ENCODE measurements at places on chromosomes 5 and 9. TPM values are rescaled to one million over a fixed set of nuclear protein-coding genes. Genes with fewer than 3 reads are reported as not detected.
A peak's percentile ranks its signal among the peaks of the same experiment; 100 is the strongest.

DNA sequence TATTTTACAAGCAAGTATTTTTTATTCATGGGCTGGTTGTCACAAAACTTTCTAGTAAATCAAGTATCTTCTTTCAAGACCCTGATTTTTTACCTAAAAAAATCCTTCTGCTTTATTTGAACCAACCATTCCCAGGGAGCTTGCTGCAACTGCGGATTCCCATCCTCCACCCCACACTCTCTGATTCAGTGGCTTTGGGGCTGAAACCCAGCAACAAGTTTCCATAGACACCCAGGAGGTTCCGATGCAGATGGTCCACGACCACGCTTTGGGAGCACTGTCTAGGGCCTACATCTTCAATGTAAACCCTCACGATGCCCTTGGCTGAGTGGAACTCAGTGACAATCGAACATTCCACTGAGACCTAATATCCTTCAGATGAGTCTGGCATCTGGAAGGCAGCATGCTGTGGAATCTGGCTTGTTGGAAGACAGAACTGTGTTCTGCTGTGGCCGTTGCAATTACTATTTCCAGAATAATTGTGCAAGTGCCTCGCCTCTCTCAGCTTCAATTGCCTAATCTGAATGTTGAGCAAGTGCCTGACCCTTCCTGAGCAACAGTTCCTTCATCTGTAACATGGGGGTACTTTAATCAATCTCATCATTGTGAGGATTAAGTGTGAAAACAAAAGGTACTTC is 105.1 kb downstream of the INSYN2B start:
- H3K27ac ChIP-seq = no peak overlapping the region
- peaks cover 33% of the 10 kb centered on the region for H3K27me3 ChIP-seq
- no peak overlapping the region for H3K4me3 ChIP-seq
- peaks cover 4% of the 10 kb centered on the region for H3K36me3 ChIP-seq
- H3K4me1 ChIP-seq = peaks cover 13% of the 10 kb centered on the region

- H3K27ac ChIP-seq = no peak overlapping the region
- peaks cover 4% of the 10 kb centered on the region for H3K4me1 ChIP-seq
- H3K27me3 ChIP-seq = peaks cover 55% of the 10 kb centered on the region
- no peak for DNase-seq
Observed at GRCh38 chr9:136189394-136190236, 15.3 kb downstream of the LHX3 start.

- H3K27ac ChIP-seq = no peak overlapping the region
- H3K36me3 ChIP-seq = no peaks in the 10 kb centered on the region
- no peak for DNase-seq
- no peaks in the 10 kb centered on the region for H3K4me1 ChIP-seq
Observed at GRCh38 chr9:83477571-83477970, 60.6 kb downstream of the FRMD3 start.

DNA sequence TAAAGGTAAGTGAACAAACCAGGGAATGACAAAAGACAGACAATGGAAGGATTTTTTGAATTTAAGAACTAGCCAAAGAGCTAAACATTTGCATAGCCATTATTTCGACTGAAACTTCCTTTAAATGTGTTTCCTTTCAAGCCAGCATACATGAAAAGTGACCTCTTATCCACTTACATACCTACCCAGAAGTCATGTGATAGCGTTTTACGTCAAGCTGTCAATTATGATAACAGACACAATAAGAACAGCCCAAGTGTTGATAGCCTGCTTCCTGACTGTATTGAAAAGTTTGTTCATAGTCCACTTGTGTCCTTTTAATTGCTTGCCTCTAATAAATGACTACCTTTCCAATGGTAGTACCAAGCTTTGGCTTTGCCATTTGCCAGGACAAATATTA is 206.0 kb downstream of the NFIB start:
- DNase-seq = no peak
- no peak overlapping the region for H3K4me3 ChIP-seq
- peaks cover 33% of the 10 kb centered on the region for H3K4me1 ChIP-seq

- H3K36me3 ChIP-seq = no peaks in the 10 kb centered on the region
- peaks cover 23% of the 10 kb centered on the region for H3K4me1 ChIP-seq
- peaks cover 46% of the 10 kb centered on the region for H3K27me3 ChIP-seq
- peak overlapping the region; percentile 26 for H3K27ac ChIP-seq
Observed at GRCh38 chr9:131017067-131017466, 8.1 kb downstream of the LAMC3 start.

- no peak overlapping the region for H3K4me3 ChIP-seq
- H3K27ac ChIP-seq = no peak overlapping the region
- peaks cover 19% of the 10 kb centered on the region for H3K27me3 ChIP-seq
- H3K36me3 ChIP-seq = no peaks in the 10 kb centered on the region
- no peak for DNase-seq
Observed at GRCh38 chr5:170477906-170478305, 25.9 kb upstream of the KCNIP1 start.

GRCh38 chr9:37395229-37395628 is 27.3 kb upstream of the GRHPR start:
- no peak overlapping the region for H3K4me3 ChIP-seq
- H3K4me1 ChIP-seq = no peaks in the 10 kb centered on the region
- H3K36me3 ChIP-seq = no peaks in the 10 kb centered on the region
- H3K27ac ChIP-seq = no peak overlapping the region
- H3K27me3 ChIP-seq = no peaks in the 10 kb centered on the region

GRCh38 chr5:97193355-97193688 is 10.3 kb upstream of the RIOK2 start:
- H3K4me1 ChIP-seq = peaks cover 15% of the 10 kb centered on the region
- no peak for DNase-seq
- H3K4me3 ChIP-seq = peak overlapping the region; percentile 16
- H3K27me3 ChIP-seq = no peaks in the 10 kb centered on the region
- H3K27ac ChIP-seq = peak overlapping the region; percentile 63

DNA sequence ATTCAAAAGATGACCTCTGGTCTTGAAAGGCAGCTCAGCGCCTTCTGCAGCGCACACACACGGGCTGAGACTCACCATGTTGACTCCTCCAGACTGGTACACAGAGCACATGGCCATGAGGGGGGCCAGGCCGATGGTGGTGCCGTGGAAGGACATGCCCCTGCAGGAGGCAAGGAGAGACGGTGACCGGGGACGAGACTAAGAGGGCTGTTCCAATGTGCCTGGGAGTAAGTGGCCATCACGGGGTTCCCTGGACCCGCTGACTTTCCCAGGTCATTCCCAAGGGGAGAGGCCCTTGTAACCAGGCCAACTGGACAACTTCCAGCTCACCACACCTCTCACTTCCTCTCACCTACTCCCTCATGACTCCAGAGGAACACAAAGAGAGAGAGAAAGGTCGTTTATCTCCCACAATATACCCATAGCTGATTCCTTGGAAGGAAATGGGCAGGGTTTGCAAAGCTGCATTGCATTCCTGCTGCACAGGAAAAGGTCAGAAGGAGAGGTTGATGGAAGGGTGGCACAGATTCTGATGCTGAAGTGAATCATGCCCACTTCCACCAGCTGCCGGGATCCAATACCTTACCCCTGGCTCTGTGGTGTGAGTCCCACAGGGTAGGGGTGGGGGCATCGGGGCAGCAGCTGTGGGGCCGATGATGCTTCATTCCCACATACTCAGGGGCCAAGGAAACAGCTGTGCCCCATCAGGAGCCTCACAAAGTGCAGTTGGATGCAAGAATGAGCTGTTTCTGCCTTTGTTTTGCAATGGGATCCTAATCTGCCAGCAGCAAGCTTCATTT is 47.2 kb downstream of the NIPAL4 start:
- peaks cover 13% of the 10 kb centered on the region for H3K36me3 ChIP-seq
- H3K4me1 ChIP-seq = peaks cover 13% of the 10 kb centered on the region
- DNase-seq = no peak
- H3K27ac ChIP-seq = no peak overlapping the region
- no peaks in the 10 kb centered on the region for H3K27me3 ChIP-seq

DNA sequence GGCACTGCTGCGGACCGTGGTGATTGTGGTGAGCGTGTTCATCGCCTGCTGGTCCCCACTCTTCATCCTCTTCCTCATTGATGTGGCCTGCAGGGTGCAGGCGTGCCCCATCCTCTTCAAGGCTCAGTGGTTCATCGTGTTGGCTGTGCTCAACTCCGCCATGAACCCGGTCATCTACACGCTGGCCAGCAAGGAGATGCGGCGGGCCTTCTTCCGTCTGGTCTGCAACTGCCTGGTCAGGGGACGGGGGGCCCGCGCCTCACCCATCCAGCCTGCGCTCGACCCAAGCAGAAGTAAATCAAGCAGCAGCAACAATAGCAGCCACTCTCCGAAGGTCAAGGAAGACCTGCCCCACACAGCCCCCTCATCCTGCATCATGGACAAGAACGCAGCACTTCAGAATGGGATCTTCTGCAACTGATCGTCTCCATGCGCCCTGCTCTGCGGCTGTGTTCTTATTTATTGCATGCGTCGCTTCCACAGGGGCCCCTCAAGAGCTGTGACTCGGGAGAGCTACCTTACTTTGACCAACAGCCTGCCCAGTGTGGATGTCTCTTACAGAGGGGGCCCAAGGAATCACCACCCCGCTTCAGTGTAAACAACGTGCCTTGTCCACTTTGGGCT is 10.8 kb downstream of the S1PR3 start:
- H3K4me3 ChIP-seq = no peak overlapping the region
- H3K36me3 ChIP-seq = peaks cover 23% of the 10 kb centered on the region
- DNase-seq = peak; percentile 63
- H3K27ac ChIP-seq = no peak overlapping the region
- H3K4me1 ChIP-seq = peaks cover 30% of the 10 kb centered on the region
- H3K27me3 ChIP-seq = peaks cover 8% of the 10 kb centered on the region

GRCh38 chr9:126411225-126411947 is 84.8 kb downstream of the MVB12B start:
- peaks cover 12% of the 10 kb centered on the region for H3K4me1 ChIP-seq
- no peaks in the 10 kb centered on the region for H3K27me3 ChIP-seq
- no peak for DNase-seq
- H3K36me3 ChIP-seq = peaks cover 13% of the 10 kb centered on the region
- H3K4me3 ChIP-seq = no peak overlapping the region
- H3K27ac ChIP-seq = no peak overlapping the region

- H3K4me3 ChIP-seq = peak overlapping the region; percentile 55
- H3K36me3 ChIP-seq = no peaks in the 10 kb centered on the region
- peaks cover 16% of the 10 kb centered on the region for H3K4me1 ChIP-seq
- DNase-seq = peak; percentile 80
Observed at GRCh38 chr9:84261070-84261746, 79.3 kb downstream of the SLC28A3 start.

- H3K36me3 ChIP-seq = no peaks in the 10 kb centered on the region
- H3K4me1 ChIP-seq = no peaks in the 10 kb centered on the region
- H3K27me3 ChIP-seq = no peaks in the 10 kb centered on the region
- H3K27ac ChIP-seq = no peak overlapping the region
- no peak overlapping the region for H3K4me3 ChIP-seq
Observed at GRCh38 chr9:115717711-115718173, 435.8 kb upstream of the PAPPA start.

GRCh38 chr5:107470295-107470582 is 200.5 kb downstream of the EFNA5 start:
- no peak overlapping the region for H3K4me3 ChIP-seq
- no peaks in the 10 kb centered on the region for H3K27me3 ChIP-seq
- H3K36me3 ChIP-seq = no peaks in the 10 kb centered on the region
- peak overlapping the region; percentile 87 for H3K27ac ChIP-seq
- no peak for DNase-seq

GRCh38 chr9:123682746-123683145 is 247.2 kb downstream of the DENND1A start:
- H3K4me1 ChIP-seq = peaks cover 43% of the 10 kb centered on the region
- DNase-seq = no peak
- H3K36me3 ChIP-seq = peaks cover 19% of the 10 kb centered on the region
- H3K27ac ChIP-seq = no peak overlapping the region
- H3K27me3 ChIP-seq = peaks cover 72% of the 10 kb centered on the region

DNA sequence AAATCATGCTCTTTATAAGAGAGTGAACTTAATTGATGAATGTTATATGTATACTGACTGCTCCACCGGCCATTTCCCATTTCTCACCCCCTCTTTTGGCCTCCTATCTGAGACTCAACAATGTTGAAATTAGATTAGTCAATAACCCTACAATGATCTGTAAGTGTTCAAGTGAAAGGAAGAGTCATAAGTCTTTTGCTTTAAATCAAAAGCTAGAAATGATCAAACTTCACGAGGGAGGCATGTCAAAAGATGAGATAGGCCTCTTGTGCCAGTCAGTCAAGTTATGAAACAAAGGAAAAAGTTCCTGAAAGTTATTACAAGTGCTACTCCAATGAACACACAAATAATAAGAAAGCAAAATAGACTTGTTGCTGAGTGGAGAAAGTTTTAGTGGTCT is 83.1 kb downstream of the NLN start:
- no peaks in the 10 kb centered on the region for H3K27me3 ChIP-seq
- no peaks in the 10 kb centered on the region for H3K4me1 ChIP-seq
- DNase-seq = no peak
- H3K36me3 ChIP-seq = peaks cover 39% of the 10 kb centered on the region
- H3K4me3 ChIP-seq = no peak overlapping the region
- no peak overlapping the region for H3K27ac ChIP-seq

DNA sequence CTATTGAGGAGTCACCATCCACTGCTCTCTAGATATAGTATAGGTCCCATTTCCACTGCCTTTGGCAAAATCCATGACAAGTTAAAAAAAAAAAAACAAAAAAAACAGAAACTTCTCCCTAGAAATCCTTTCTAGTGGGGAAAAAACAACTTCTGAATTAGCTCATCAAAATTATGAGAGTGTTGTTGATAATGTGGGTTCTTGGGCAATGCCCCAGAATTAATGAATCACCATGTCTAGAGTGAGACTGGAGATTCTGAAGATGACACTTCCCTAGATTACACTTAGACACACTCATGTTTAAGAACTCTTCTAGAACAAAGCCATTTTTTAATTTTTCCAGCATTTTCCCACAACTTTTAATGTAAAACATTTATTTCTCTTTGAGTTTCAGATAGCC is 728.0 kb upstream of the C9orf72 start:
- no peak for DNase-seq
- H3K36me3 ChIP-seq = no peaks in the 10 kb centered on the region
- H3K27ac ChIP-seq = no peak overlapping the region
- no peaks in the 10 kb centered on the region for H3K27me3 ChIP-seq
- no peaks in the 10 kb centered on the region for H3K4me1 ChIP-seq

- no peaks in the 10 kb centered on the region for H3K4me1 ChIP-seq
- no peak overlapping the region for H3K27ac ChIP-seq
- peak; percentile 64 for DNase-seq
- no peak overlapping the region for H3K4me3 ChIP-seq
- H3K36me3 ChIP-seq = no peaks in the 10 kb centered on the region
Observed at GRCh38 chr9:134525841-134526583, 115.6 kb upstream of the COL5A1 start.

NKD2 gene
- total RNA-seq = 23.3 TPM

ANKRD18B gene
- 10.3 TPM for total RNA-seq

BHMT gene
- 0.34 TPM for total RNA-seq

TRIM23 gene
- 10.8 TPM for total RNA-seq

ABHD17B gene
- 35.7 TPM for total RNA-seq

KCTD16 gene
- total RNA-seq = 3.0 TPM

KIF4B gene
- total RNA-seq = 0.14 TPM

PHYKPL gene
- total RNA-seq = 76.2 TPM

ECM2 gene
- 0.24 TPM for total RNA-seq

TAF11L10 gene
- total RNA-seq = not detected
